ENCODE measurements at places on chromosomes 7 and 10.

GRCh38 chr7:147859033-147859432 is 731.5 kb upstream of the C7orf33 start:
- no peak for DNase-seq

DNA sequence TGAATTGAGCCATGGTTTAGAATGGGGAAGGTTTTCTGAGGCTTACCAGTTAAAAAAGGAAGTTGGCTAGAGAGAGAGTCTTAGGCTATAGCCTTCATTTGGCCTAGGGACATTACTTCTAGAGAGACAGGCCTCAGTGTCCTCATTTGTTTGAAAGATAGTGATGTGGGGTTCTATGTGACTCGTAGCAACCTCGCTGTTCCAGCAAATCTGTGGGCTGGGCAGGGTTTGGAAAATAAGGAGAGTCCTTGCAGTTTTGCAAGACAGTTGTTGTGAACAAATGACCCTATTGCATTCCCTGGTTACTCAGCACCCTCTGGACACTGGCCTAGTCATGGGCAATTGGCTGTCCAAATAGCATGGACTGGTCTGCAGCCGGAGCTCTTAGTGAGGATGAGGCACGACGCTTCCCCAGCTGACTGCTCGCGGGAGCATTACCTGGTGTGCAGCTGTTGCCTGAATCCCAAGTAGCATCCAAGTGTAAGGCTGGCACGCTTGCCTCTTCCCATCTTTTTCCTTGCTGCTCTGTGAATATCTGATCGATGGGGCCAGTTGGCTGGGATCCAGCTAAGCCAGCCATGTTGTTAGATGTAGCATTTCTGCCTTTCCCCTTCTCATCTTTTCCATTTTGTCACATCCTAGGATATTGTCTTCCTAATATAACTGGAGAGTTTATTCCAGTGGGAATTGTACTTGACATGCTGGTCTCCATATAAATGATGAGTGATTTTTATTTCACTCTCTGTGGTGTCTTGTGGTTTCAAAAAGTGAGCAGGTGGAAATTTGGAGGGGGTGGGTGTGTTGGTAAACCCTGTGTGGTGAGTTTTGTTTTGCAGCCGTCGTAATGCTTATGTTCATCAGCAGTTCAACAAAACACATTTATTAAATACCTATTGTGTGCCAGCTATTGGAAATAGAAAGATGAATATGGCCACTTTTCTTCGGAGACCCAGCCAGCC is 99.8 kb downstream of the SND1 start:
- no peak for DNase-seq

DNA sequence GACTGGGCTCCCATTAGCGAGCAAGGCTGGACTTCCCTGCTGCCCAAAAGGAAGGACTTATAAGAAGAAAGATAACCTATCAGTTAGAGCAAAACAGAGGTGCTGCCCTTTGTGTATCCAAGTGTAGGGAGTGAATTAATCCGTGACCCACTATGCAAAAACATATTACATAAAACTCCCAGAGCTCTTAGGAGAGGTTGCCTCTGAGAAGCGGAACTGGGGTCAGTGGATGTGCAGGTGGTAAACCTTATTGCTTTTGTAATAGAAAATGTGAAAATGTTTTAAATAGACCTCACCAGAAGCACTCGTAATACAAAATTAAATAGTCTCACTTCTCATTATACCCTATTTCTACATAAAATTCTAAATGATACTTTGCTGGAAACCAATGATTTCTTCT is 17.1 kb upstream of the IL6 start:
- no peak for DNase-seq

DNA sequence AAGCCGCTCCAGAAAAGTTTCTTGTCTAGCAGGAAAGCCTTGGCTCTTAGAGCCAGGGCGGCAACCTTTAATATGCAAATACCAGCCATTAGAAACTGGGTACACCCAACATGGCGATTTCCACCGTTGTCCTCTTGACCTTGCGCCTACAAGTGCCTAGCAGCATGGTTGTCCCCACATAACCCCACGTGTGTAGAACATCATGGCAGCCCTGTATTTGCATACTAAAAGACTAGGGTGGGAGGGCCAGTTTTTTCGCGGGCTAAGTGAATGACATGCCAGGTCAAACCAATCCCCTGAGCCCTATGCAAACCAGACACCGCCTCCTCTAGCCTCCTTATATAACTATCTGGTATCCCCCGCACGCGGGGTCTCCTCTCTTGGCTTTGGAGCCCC is 58.4 kb upstream of the FZD8 start:
- DNase-seq, result no peak

- DNase-seq, result no peak
Observed at GRCh38 chr10:18099415-18099814, 40.8 kb upstream of the CACNB2 start.

DNA sequence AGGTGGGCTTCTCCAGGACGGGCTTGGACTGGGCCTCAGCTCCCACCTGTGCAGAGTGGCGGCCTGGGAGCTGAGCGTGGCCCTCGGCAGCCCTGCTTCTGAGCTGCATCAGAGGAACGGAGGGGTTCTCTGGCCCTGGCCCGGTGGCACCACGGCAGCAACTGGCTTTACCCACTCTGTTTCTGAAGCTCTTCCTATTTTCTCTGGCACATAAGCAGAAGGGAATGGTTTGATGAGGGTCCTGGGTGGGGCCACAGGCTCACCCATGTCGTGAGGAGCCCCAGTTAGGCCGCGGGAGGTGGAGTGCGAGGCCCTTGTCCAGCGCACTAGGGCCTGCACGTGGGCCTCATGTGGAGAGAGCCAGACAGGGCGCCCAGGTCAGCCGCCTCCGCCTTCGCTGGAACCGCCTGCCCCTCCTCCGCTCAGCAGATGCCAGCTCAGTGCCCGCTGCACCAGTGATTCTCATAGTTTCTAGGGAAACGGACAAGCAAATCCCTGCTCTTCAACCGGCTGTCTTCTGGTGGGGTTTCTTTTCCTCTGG is 284.0 kb downstream of the CELF2 start:
- no peak for DNase-seq

DNA sequence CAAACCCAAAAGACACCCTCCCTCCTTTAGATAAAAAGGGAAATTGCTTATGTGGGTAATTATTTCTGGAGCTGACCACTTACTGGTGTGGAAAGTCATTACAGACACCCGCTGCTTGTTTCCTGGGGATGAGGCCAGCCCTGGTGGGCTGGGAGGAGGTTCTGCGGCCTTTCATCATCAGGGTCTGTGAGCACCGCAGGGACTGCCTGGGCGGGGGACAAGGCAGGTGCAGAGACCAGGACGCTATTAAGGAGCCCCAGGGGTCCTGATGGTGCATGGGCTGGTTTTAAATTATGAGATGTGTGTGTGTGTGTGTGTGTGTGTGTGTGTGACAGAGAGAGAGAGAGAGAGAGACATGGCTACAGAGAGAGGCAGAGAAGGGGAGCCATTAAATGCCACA is 171.2 kb downstream of the DNAJB6 start:
- DNase-seq, result no peak

- DNase-seq, result no peak
Observed at GRCh38 chr7:43785420-43785819, 26.9 kb downstream of the BLVRA start.

DNA sequence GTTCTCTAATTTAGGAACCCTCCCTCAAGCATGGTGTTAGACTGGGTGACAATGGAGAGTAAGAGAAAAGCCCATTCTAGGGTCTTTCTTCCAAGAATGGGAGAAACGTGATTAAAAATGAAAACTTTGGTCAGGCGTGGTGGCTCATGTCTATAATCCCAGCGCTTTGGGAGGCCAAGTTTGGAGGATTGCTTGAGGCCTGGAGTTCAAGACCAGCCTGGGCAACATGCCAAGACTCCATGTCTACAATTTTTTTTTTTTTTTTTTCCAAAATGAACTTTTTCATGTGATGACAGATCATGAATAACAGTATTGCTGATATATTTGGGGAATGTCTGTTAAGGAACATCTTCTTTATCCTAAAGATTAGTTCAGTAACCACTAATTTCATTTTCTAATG is 194.6 kb downstream of the MLLT10 start:
- DNase-seq, result no peak

DNA sequence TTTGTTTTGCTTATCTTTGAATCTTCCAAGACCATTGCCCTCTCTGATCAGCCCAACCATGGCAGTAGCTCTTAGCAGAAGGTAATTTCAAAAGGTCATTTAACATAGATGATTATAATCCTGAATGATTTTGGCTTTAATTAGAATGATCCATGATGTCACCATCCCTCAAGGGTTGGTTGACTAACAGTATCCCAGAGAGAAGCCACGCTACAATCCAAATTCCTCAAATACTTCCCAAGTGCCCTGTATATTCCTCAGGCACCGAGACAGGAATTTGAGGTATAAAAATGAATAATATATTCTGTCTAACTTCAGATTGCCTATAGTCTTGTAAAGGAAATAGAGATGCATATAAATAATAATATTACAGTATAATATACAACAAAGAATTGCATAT is 42.1 kb upstream of the TMEM196 start:
- no peak for DNase-seq

- no peak for DNase-seq
Observed at GRCh38 chr10:123270806-123271205, 116.6 kb downstream of the BUB3 start.

DNA sequence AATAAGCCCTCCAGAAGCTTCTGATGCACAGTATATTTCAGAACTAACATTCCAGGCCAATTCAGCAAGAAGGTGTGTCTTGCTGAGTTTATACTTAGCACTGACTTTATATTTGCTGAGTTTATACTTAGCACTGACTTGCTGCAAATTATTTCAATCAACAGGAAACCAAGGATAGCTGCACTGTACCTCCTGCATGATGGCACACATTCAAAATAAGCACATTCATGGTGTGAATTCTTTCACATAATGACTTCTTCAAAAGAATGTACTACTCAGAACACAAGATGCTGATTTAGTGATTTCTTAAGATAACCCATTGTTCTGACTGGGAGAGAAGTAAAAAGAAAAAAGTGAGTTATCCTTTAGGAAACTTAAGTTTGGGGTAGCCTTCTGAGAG is 52.0 kb downstream of the JAZF1 start:
- no peak for DNase-seq
